Esophagus muscularis mucosa (tissue), 4 donors: ENCODE measurements at places on chromosomes 4 and X. TPM values are rescaled to one million over a fixed set of nuclear protein-coding genes. Genes with fewer than 3 reads are reported as not detected.

- no peak for DNase-seq
These were observed 86.8 kb downstream of the PDGFRA start for GRCh38 chr4:54315561-54316538.

- DNase-seq: no peak
These were observed 493.5 kb downstream of the IL15 start for GRCh38 chr4:142129931-142130330.

GRCh38 chr4:139556071-139556723, at the start of gene SETD7:
Gene SETD7, minus strand, starts transcription at chr4:139556219. Its CDS starts 82 bp downstream, at chr4:139556137.
- DNase-seq: peak; percentile 95

DNA sequence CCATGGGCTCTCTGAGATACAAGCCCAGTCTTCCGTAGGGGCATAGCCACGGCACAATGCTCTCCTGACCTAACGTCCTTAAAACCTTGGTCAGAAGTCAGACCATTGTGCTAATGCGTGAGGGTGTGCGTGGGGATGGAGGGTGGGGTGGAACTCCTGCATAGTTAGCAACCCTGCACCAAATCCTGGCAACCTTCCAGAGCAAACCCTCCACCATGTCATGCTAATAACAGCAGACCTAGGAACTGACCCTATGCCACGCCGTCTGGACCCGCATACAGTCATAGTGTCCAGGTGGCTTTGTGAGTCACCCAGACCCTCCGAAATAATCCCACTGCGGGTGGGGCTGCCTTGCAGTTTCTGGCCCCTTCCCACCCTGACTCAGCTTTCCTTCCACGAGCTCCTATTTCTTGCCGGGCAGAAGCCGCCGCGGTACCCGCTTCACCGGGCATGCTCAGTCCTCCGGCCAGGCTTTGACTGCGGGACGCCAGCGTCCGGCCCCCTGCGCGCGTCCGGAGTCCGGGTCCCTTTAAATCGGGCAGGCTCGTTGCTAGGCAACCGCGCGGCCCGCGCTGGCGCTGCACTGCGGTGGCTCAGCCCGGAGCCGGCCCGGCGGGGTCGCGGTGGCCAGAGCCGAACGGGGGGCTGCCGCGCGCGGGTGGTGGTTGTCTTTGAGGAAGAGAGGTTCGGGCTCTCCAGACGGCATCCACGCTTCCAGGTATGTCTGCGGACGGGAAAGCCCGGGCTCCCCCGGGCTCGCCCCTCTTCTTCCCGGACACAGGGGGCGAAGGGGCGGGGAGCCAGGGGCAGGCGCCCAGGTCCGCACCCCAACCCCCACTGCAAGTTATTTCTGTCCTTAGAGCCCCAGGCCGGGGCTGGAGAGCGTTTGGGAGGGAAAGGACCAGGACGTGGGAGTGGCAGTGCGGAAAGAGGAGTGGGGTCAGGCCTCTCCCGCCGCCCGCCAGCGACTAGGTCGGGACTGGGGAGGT, at the start of gene CCDC160:
CCDC160 (plus strand) TSS at position 557 of the 989 bp plus-strand sequence. CDS start 7,619 bp downstream, outside the sequence.
- no peak for DNase-seq

GRCh38 chr4:44632733-44633132, 18.7 kb downstream of the YIPF7 start:
- no peak for DNase-seq

The CLDN34 gene
- total RNA-seq: not detected

The SYN1 gene
- total RNA-seq: 0.45 TPM
